ENCODE measurements at places on chromosomes 5 and 9.

GRCh38 chr9:134992755-134993124 is 75.0 kb upstream of the FCN1 start:
- DNase-seq: no peak

GRCh38 chr5:180541710-180542109 is 47.5 kb downstream of the CNOT6 start:
- DNase-seq: no peak

DNA sequence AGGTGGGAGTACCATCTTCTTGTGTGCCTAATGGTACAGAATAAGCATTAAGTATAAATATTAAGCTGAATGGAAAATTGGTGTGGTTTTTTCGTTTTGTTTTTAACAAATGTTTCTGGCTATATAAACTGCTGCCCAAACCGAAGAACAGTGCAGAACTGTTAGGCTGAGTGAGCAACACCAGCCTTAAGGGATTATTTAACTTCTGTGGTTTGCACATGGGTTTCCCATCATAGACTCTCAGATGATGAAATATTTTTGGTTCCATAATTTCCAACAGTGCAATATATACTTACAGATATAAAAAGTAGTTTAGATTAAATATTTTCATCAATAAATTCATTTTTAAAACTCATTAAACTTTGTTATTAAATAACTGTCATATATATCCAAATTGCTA is 16.4 kb downstream of the C5orf63 start:
- DNase-seq: no peak

GRCh38 chr5:32680183-32680582 is 30.9 kb upstream of the NPR3 start:
- no peak for DNase-seq

DNA sequence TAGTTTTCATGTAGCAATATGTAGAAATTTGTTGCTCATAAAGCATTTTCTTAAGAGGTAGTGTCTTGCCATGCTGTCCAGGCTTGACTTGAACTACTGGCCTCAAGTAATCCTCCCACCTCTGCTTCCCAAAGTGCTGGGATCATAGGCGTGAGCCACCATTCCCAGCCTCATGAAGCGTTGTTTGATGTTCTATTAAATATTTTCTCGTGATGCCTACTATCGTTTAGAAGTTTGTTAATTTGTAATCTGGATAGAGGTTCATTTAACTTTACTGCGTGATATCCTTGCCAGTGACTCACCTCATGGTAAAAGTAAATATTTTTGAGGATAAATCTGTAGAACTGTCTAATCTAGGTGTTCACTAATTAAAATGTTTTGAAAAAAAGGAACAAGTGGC is 82.6 kb downstream of the VCAN start:
- no peak for DNase-seq

DNA sequence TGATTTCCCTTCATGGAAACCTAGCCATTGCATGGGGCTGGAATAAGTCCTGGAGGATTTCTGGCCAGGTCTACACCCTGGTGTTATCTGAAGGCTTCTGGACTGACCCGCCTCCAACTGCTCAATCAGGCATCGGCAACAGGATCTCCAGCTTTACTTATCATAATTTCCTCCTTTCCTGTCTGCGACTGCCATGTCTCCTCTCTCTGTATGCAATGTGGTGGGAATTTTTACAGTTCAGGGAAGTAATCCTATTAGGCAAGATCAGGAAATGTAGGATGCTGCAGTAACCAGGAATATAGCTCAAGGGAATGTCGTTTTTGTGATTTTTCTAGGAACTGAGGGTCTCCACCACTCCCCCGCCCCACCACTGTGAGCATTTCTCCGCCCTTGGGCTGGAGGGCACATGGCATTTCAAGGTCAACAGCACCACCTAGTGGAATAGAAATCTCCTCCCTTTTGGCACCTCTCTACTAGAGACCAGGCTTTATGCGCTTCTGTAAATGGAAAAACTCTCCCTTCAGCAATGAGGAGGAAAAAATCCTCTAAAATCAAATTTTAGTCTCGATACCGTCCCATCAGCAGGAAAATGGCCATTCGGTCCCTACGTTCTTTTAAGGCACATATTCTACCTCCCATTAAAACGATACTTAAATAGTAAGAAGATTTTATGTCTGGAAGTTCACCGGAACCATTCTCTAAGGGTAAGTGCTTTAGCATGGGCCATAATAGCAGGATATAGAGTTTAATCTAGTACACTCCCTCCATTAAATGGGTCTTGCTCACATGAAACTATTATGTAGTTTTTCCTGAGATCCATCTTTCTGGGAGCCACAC is 93.0 kb downstream of the YTHDC2 start:
- DNase-seq: no peak

GRCh38 chr5:157858527-157859226 is at the start of gene CLINT1:
Gene CLINT1 (minus strand): TSS chr5:157859145. CDS start chr5:157858970, 175 bp downstream.
- DNase-seq: peak; percentile 6

DNA sequence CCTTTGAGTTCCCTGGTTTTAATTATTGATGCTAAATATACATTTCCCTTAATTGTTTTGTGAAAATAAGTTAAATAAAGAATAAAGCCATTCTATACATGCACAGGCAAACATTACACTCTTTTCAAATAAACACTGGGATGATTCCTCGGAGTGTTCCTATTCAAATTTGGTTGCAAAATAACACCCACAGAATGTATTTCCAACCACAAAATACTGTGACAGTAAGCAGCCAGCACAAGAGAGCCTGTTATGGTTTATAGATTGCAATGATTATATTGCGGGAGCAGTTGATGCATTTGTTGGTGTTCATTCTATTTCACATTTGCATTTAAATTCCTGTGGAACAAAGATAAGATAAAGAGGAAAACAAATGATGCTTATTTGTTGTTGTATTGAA is 632.6 kb upstream of the WWC1 start:
- DNase-seq: no peak

GRCh38 chr5:149581931-149582768 is 852 bp downstream of the ARHGEF37 start:
- no peak for DNase-seq

GRCh38 chr5:19047277-19047676 is 940.7 kb downstream of the CDH18 start:
- DNase-seq: no peak

DNA sequence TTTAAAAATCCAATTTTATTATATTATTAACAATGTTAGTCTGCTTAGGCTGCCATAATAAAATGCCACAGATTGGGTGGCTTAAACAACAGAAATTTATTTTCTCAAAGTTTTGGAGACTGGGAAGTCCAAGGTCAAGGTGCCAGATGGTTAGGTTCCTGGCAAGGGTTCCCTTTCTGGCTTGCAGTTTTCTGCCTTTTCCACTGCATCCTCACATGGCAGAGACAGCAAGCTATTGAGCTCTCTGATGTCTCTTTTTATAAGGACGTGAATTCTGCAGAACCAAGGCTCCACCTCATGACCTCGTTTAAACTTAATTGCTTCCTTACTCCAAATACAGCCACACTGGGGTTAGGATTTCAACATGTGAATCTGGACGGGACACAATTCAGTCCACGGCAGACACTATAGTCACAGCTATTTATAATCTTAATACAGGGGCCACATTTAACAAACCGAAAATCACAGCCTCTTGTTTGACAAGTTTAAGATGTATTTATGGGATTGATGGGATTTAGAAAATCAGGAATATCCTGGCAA is 174.9 kb upstream of the PUM3 start:
- DNase-seq: no peak

- no peak for DNase-seq
Observed at GRCh38 chr5:109454731-109455505, 45.1 kb upstream of the PJA2 start.

DNA sequence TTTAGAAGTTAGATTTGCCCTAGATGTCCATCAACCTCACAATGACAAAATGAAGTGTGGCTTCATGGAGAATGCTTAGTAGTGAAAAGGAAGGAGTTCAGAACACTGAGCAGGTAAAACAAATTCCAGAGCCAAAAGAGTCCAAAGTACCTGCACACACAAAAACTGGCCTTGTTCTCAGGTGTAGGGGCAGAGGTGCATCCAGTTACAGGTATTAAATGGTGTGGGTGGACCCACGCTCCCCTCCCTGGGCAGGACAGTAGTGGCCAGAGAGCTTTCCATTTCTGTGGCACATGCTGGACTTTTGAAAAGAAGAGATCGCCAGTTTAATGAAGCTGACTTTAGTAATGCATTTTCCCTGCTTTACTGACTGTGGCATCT is 47.2 kb downstream of the SECISBP2 start:
- no peak for DNase-seq

DNA sequence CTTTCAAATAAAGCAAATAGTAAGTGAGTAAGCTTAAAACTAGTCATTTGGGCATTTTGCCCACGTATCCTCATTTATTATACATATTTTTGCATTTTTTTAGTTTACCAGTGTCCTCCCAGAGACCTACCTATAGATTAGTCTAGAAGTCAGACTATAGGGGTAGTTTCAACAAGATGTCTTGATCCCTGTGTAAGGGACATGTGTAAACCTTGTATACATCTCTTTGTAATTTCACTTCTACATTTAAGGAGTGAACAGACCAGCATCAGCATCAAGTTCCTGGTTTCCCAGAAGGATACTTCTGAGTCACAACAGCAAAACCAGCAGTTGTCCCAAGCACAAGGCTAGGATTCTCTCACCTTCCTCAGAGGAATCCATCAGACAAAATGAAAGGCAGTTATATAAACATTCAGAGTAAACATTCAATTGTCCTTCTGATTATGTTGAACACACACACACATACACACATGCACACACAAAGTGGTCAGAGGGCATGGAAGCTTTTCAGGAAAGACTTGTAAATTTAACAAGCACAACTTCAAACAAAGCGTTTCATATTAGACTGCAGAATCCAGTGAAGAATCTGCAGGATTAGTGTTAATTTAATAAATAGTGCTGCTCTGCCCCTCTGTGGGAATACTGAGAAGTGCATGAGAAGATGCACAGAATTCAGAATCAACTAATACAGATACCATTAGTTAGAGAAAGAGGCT is 55.4 kb downstream of the HINT1 start:
- DNase-seq: peak; percentile 4

DNA sequence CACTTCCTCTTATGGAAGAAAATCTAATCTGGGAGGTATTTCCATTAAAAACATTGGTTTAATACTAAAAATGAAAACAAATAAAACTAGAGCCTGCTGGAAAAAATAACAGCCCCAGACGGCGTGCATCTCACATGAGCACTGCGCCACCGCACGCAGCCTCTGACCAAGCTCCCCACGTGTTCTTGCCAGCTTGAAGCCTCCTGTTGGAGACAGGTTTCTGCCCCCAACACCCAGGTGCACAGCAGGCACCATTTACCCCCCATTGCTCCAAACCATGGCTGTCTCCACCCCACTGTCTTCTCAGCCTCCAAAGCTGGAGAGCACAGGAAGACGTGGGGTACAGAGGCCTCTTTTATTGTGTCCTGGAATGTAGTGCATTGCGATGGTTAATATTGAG is 10.7 kb upstream of the COL5A1 start:
- DNase-seq: no peak

DNA sequence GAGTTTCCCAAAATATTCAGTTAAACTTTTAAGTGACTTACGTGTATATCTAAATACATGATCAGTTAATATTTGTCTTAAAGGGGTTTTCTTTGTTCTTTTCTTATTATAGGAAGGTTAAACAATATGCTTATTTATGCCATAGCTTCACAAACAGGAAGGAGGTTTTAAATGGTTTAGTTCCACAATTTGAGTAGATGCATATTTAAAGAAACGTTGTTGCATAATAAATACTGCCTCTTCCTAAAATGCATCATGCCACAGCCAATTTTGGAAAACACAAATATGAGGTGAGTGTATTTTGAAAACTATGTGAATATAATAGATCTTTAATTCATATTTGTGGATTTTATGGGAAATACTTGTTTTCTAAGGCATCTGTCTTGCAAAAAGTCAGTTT is 2.5 kb upstream of the ADRB2 start:
- DNase-seq: no peak

- DNase-seq: no peak
Observed at GRCh38 chr9:98775831-98776441, 20.4 kb downstream of the ANKS6 start.

GRCh38 chr5:76319673-76320072 is 83.4 kb upstream of the IQGAP2 start:
- DNase-seq: no peak

DNA sequence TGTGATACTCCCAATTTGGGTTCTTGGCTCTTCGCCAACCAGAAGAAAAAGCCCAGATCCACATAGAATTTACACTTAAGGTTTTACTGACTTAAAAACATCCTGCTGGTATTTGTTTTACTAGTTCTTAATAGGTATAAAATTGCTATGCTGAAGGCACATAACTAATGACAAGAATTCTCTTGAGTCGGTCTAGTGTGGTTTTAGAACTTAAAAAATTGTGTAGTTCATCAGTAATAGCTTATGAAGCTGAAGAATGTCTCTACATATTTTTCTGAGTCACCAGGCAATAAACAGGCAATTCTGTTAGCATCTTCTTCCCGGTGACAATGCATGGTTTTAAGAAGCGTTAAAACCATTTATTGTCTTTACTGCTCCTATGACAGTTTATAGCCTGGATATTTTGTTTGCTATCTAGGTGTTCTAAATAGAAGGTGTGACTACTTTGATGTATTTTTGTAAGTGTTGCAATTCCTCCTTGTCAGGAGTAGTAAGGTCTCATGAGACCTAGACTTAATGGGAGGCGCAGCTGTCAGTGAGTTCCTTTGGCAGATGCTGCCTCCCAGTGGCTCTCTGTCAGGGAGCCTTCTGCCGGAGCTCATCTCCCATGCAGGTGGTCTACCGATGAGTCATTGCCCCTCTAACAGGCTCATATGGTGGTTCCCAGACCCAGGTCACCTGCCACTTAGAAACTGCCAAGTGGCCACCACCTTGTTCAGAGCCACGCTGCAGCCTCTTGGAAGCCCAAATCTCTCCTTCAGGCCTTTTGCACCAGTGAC is 173.8 kb downstream of the MAST4 start:
- no peak for DNase-seq

GRCh38 chr5:120162321-120162720 is 301.8 kb upstream of the PRR16 start:
- no peak for DNase-seq

DNA sequence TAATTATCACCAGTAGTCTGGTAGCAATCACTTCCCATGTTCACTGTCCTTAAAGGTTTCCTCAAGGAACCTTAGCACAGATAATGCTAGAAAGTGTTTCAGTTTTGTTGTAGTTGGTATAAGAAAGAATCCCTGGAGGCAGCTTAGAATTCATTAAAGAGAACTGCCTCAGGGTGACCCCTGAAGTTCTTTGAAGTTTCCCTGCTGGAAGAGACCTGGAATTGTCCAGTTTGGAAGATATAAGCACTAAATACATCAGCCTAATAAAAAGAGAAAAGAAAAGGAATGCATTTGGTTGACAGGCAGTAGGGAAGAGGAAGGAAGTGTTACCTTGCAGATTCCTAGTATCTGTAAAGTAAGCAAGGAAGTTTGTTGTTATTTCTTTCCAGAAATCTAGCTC is 999.6 kb upstream of the DMAC1 start:
- DNase-seq: no peak

DNA sequence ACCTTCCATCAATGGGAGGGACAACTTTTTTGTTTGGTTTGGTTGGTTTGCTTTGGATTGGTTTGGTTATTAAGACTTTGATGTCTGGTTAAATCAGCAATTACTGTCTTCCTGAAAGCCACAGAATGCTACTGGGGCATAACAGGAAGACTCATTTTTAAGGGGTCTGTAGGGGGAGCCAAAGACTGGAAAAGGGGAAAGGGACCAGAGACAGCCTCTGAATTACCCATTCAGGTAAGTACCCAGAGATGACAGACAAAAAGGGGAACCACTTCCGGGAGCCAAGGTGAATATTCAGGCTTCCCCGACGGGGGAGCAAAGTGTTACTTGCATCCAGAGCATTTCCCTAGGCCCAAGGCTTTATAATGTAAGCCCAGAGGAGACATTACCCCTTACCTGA is 4.6 kb upstream of the FEM1C start:
- DNase-seq: no peak

- DNase-seq: no peak
Observed at GRCh38 chr5:175478008-175478383, 364 bp upstream of the SFXN1 start.
